ENCODE measurements at places on chromosomes 11 and 22. TPM values are rescaled to one million over a fixed set of nuclear protein-coding genes. Genes with fewer than 3 reads are reported as not detected.

HPS4 gene
- 21.3 TPM for total RNA-seq

OR5P2 gene
- not detected for total RNA-seq

NTM gene
- total RNA-seq = 23.8 TPM

BIRC3 gene
- total RNA-seq = 0.35 TPM

PGM2L1 gene
- 2.6 TPM for total RNA-seq

RIMBP3B gene
- total RNA-seq = 0.56 TPM

TNNI2 gene
- not detected for total RNA-seq

IGF2 gene
- 0.72 TPM for total RNA-seq

CYTH4 gene
- not detected for total RNA-seq

POU2AF3 gene
- not detected for total RNA-seq

KCTD14 gene
- 0.41 TPM for total RNA-seq

NFAM1 gene
- not detected for total RNA-seq

KDELR3 gene
- 175 TPM for total RNA-seq

PANX3 gene
- not detected for total RNA-seq

DNA sequence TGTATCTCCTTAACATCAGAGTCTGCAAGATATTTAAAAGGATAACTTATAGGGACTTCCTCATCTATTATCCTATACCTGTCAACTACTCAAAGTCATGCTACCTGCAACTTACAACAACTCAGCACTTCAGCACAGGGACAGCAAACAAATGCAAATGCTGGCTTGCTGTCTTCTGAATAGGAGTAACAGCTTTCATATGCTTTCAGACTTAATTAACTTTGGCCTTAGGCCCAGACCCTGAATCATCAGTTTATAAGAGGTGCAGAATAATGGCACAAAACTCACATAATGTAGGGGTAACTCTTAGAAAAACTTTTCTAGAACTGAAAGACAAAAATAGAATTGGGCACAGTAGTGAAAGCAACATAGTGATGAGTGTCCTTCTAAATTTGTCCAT, 953.4 kb downstream of the DLG2 start:
- H3K27ac ChIP-seq = no peak overlapping the region
- peaks cover 2% of the 10 kb centered on the region for H3K27me3 ChIP-seq
- peak; percentile 1 for DNase-seq
- no peak overlapping the region for H3K4me3 ChIP-seq

- H3K36me3 ChIP-seq = no peaks in the 10 kb centered on the region
- H3K27me3 ChIP-seq = no peaks in the 10 kb centered on the region
- peak; percentile 4 for DNase-seq
- H3K27ac ChIP-seq = peak overlapping the region; percentile 61
- H3K4me3 ChIP-seq = peak overlapping the region; percentile 28
- peaks cover 61% of the 10 kb centered on the region for H3K4me1 ChIP-seq
These were observed 29.1 kb downstream of the LIMK2 start for GRCh38 chr22:31241200-31241599.

DNA sequence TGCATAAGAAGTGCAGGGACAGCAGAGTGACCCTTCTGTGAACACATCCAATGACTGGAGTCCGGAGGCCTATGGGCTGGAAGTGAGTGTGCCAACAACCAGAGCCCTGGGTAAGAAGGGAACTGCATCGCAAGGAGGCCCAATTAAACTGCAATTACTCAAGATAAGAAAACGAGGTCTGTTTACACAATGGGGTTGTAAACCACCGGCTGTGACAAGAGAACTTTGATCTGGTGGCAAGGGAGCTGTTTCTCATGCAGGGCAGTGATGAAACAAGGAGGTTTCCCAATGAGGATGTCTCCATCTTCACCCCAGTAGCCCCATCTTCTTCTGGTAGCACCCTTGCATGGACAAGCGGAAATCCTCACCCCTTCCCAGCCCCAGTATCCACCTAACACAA, 21.5 kb downstream of the ETS1 start:
- H3K4me3 ChIP-seq = no peak overlapping the region
- no peaks in the 10 kb centered on the region for H3K4me1 ChIP-seq
- DNase-seq = no peak

- H3K4me3 ChIP-seq = peak overlapping the region; percentile 49
- H3K36me3 ChIP-seq = no peaks in the 10 kb centered on the region
- H3K27me3 ChIP-seq = peaks cover 6% of the 10 kb centered on the region
- peaks cover 34% of the 10 kb centered on the region for H3K4me1 ChIP-seq
- H3K27ac ChIP-seq = peak overlapping the region; percentile 86
These were observed 7.5 kb downstream of the CRYBB1 start for GRCh38 chr22:26610072-26610958.

DNA sequence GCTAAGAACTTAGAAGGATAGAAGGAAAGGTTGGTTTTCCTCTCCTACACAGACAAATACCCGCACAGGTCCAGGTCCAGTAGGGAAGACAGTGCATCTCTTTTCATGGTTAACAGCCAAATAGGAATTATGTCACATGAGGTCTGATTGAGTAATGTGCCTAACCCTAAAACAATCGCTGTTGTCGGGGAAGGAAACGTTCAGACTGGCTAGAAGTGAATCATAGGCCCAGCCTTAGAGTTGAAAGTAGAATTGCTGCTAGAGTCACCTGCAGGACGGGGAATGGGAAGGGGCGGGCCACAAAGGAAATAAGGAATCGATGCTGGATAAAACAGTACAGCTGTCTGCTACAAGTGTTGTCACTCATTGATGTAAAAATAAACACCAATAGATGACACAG, 12.4 kb upstream of the HTATIP2 start:
- H3K4me1 ChIP-seq = peaks cover 6% of the 10 kb centered on the region
- H3K4me3 ChIP-seq = no peak overlapping the region
- no peak for DNase-seq
- peaks cover 6% of the 10 kb centered on the region for H3K27me3 ChIP-seq

GRCh38 chr22:50531546-50531961, 1.7 kb upstream of the TYMP start:
- peaks cover 18% of the 10 kb centered on the region for H3K27me3 ChIP-seq
- H3K4me1 ChIP-seq = peaks cover 9% of the 10 kb centered on the region
- H3K36me3 ChIP-seq = no peaks in the 10 kb centered on the region
- no peak overlapping the region for H3K27ac ChIP-seq

DNA sequence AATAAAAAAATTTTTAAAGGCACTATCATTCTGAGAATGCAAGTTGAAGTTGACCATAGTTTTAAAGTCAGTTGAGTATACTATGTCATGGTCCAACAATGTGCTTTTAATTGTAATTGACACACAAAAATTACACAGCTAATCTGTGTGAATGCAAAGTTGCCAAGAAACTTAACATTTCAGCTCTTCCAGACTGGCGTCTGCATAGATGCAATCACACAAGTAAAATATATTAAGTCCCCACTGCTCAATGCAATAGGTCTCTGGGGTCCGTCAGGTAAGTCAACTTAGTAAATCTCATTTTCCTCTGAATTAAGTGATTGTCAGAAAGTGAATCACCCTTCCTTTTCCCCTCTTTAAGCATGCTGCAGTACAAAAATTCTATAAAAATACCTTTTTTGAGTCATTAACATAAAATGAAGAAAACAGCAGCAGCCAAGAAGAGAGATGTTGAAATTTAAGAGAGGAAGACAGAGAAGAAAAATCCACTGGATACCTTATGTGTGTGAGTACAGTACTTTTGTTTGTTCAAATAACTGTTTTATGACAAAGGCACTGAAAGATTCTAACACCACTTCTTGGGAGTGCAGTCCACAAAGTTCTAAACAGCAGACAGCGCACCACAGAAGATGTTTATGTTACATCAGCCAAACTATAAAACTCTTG, 5.1 kb downstream of the FZD4 start:
- peak; percentile 64 for DNase-seq
- H3K36me3 ChIP-seq = peaks cover 50% of the 10 kb centered on the region
- peak overlapping the region; percentile 27 for H3K27ac ChIP-seq
- peak overlapping the region; percentile 18 for H3K4me3 ChIP-seq
- peaks cover 2% of the 10 kb centered on the region for H3K27me3 ChIP-seq

- H3K4me1 ChIP-seq = peaks cover 18% of the 10 kb centered on the region
- H3K4me3 ChIP-seq = no peak overlapping the region
- no peak for DNase-seq
- no peaks in the 10 kb centered on the region for H3K27me3 ChIP-seq
These were observed 31.8 kb upstream of the PDGFB start for GRCh38 chr22:39276440-39277141.

DNA sequence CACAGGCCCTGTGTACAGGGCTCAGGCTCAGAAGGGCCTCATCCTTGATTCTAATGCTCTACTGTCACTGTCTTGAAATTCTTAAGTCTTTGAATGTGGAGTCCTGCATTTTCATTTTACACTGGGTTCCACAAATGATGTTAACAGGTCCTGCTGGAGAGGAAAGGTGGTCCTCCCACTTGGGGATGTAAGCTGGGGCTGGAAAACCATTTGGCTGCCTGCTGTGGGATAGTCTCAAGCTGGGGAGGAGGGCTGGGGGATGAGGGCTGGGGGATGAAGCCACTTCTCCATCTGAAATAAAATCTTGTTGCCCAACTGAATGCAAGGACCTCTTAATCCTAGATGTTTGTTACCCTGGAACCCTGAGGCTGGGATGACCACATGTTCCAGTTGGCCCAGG, 423.0 kb downstream of the TENM4 start:
- H3K4me3 ChIP-seq = no peak overlapping the region
- H3K27me3 ChIP-seq = no peaks in the 10 kb centered on the region
- H3K27ac ChIP-seq = peak overlapping the region; percentile 90
- peaks cover 87% of the 10 kb centered on the region for H3K4me1 ChIP-seq
- no peak for DNase-seq
- peaks cover 8% of the 10 kb centered on the region for H3K36me3 ChIP-seq

DNA sequence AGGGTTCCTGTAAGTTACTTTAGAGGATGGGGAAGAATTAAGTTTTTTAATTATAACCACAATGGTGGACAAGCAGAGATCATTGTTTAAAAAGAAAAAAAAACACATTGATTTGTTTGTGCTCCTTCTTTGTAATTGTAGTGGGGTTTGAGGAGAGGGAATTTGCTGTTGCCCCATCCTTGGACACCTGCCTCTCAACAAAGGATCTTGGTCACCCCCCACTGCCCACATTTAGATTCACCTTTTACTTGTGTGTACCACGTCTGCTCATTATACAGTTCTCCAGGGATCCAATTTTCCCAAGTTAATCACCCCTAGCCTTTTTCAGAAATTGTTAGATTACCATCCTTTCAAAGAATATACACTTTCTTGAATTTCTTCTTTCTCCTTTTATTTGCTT, 53.0 kb downstream of the DNAJC24 start:
- DNase-seq = no peak
- peaks cover 6% of the 10 kb centered on the region for H3K4me1 ChIP-seq
- no peak overlapping the region for H3K4me3 ChIP-seq
- H3K27me3 ChIP-seq = no peaks in the 10 kb centered on the region

DNA sequence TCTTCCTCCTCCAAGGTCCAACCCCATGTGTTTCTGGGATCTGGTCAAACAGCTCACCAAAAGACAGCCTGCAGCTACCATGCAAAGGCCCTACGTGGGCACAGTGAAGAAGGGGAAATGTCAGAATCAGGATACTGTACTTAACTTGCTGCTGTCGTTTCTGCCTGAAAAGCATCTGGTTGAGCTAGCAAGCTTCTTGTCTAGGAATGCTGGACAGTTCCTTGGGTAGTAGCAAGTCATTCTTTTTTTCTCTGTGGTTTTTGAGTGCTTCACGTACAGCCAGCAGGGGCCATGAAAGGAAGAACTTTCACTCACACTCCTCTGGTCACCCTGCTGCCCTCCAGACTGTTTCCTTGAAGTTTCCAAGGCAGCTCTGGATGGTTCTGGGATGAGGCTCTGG, 24.7 kb downstream of the RCOR2 start:
- H3K27me3 ChIP-seq = peaks cover 9% of the 10 kb centered on the region
- H3K4me3 ChIP-seq = no peak overlapping the region
- no peak overlapping the region for H3K27ac ChIP-seq

DNA sequence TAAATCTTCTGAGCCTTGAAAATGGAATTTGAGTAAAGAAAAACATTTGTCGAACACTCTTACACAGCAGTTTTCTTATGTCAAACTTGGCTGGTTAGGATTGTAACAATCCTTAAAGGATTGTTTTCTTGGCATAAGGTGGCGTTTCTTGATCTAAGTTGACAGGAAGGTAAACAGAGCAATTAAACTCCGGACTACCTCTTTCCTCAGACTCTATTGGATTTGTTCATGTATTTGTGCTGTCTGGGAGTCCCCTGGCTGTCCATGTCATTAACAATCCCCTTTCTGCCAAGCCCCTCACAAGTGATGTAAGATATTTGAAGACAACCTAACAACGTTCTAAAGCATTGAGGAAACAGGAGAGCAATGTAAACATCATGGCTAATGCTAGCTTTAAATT, 222.5 kb upstream of the SNX19 start:
- H3K36me3 ChIP-seq = no peaks in the 10 kb centered on the region
- no peak overlapping the region for H3K4me3 ChIP-seq
- no peak overlapping the region for H3K27ac ChIP-seq
- DNase-seq = no peak
- H3K27me3 ChIP-seq = no peaks in the 10 kb centered on the region

DNA sequence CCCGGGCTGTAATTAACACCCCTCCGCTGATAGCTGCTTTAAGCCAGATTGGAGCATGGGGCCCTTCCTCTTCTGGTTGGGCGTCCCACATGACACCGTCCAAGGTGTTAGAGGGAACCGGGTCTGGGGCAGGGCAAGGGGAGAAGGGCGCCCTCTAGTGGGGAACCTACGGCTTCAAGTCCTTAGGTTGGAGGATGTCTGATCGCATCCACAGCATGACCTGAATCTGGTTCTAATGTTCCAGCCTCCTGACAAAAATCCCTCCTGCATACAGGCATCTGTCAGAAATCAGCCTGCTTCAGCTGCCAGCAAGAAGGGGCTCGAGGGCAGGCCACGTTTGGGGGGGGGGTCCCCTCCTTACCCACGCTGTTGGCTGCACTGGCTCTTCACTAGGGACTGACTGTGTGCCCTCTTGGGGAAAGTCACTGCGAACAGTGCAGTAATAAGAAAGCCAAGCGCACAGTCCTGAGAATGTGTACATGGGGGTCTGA, 94.2 kb upstream of the TBCEL start:
- H3K27ac ChIP-seq = no peak overlapping the region
- peak; percentile 4 for DNase-seq
- no peak overlapping the region for H3K4me3 ChIP-seq
- no peaks in the 10 kb centered on the region for H3K36me3 ChIP-seq
- peaks cover 8% of the 10 kb centered on the region for H3K4me1 ChIP-seq

DNA sequence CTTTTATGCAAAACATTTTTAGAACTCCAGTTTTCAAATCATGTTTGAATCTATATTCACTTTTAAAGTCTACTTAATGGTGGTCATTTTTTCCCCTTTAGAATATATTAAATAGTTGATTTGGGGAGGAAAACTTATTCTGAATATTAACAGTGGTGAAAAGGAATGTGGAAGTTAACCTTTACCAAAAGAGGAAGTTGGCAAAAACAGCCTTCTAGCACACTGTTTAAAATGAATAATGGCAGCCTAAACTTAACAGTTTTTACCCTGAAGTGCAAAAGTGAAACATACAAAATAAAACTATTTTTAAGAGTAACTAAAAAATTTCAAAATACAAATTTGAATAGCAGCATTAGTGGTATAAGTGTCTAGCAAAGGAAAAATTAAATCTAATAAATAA, 86.4 kb downstream of the GRK3 start:
- H3K27me3 ChIP-seq = peaks cover 2% of the 10 kb centered on the region
- H3K4me3 ChIP-seq = no peak overlapping the region
- no peaks in the 10 kb centered on the region for H3K4me1 ChIP-seq
- H3K36me3 ChIP-seq = no peaks in the 10 kb centered on the region
- no peak for DNase-seq

GRCh38 chr22:43012390-43012789, 2.6 kb downstream of the PACSIN2 start:
- H3K27ac ChIP-seq = no peak overlapping the region
- H3K27me3 ChIP-seq = peaks cover 8% of the 10 kb centered on the region
- peaks cover 65% of the 10 kb centered on the region for H3K4me1 ChIP-seq
- no peaks in the 10 kb centered on the region for H3K36me3 ChIP-seq
- H3K4me3 ChIP-seq = no peak overlapping the region
- no peak for DNase-seq
